Anterior cingulate cortex (tissue), 58 donors: ENCODE measurements at places on chromosomes 1 and 21.

- no peak for DNase-seq
Observed at GRCh38 chr21:25179116-25179515, 428.2 kb downstream of the MRPL39 start.

DNA sequence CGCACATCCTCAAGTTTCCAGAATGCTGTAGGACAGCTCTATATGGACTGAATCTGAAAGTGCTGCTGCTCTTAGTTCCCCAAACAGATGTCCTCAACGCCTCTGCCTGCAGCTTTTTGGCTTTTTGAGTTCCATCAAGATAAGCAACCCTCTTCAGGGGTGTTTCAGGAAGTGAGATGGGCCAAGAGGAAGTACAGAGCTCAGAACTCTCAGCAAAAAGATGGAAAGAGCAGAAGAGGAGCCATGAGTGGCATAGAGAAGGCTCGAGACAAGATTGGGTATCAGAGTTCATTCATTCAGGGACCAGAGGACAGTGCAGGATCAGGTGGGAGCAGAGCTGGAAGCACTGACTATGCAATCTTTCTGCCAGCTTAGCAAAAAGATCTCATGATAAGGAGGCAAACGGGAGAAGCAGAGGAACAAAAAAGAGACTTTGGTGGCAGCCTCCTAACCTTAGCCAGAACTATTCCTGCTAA, at the start of the genes ADORA3 and TMIGD3:
ADORA3 (minus strand) TSS at position 49 of the 476 bp plus-strand sequence. CDS start 279 bp downstream, outside the sequence.
TMIGD3 (minus strand) TSS at position 49 of the 476 bp plus-strand sequence. CDS start 279 bp downstream, outside the sequence.
- DNase-seq, result no peak

GRCh38 chr1:2564815-2565374, 8.7 kb downstream of the TNFRSF14 start:
- DNase-seq, result no peak

GRCh38 chr1:230061801-230062200, 5.2 kb upstream of the GALNT2 start:
- no peak for DNase-seq

GRCh38 chr1:91763252-91763651, 122.7 kb downstream of the TGFBR3 start:
- DNase-seq, result no peak

GRCh38 chr1:199551967-199552565, 475.4 kb upstream of the NR5A2 start:
- peak; percentile 15 for DNase-seq

DNA sequence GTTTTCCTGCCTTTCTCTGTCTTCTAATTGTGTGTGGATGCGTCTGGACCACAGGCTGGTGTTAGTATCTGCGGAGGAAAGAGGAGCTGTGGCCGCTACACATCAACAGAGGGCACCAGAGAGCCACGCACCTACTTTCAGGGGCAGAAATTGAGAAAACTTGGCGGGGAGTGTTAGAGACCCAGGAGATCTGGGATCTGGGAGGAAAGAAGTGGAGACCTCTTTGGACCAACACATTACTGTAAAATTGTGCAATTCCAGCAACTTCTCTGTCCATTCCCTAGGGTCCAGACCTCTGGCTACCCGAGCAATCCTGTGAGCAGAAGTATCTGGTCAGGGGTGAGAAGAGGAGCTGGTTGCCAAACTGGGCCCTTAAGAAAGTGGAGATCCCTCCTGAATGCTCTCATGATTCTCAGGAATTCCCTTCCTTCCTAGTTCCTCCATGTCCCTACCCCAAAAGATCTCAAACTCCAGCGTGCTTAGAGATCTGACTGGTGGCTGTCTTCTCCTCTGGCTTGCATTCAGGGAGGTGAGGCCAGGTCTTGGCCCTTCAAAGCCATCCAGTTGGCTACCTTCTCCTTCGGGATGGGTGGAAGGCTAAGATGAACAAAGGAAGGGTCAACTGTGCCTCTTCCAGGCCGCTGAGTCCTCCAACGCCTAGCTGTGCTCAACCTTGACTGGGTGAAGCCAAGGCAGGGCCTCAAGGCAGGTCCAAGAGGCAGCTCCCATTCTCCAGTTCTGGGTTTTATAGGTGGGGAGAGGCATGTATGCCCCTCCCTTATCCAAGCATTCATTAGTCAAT, 1.2 kb upstream of the KIRREL1 start:
- DNase-seq, result peak; percentile 33

DNA sequence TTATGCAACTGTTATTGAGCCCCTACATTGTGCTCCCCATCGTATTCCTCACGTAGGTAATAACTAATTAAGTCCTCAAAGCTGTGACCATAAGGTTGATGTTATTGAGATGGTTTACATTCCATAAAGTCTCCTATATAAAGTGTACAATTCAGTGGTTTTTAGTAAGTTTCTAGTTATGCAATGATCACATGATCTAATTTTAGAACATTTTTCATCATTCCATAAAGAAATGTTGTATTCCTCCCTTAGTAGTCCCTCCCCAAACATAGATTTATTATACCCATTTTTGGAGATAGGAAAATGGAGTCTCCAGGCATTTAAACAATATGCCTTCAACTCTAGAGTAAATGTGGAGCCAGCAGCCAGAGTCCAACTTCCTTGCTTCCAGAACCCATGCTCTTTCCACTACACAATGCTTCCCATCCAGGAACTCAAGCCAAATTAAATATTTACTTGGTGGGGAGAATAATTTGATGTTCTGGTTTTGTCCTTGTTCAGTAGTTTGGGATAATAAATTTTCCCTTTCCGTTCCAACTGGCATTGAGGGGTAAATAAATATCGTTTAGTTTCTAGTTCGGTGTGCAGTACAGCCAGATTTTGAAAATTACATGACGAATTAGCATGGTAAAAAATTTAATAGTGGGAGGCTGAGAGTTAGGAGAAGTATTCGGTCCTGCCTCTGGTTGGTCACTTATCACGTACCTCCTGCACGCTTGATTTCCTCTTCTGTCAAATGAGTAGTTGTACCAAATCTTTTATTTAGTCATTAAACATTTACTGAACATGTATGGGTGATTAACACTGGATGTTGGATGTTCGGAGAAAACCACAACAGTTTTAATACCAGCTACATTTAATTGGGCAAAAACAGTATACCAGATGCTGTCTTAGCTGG, 66.3 kb downstream of the CACHD1 start:
- no peak for DNase-seq

- DNase-seq, result no peak
Observed at GRCh38 chr21:42269386-42269785, 45.8 kb downstream of the TFF3 start.
